HS-5 (cell line): ENCODE measurements at places on chromosomes 11 and 22.

- peak; percentile 6 for DNase-seq
These were observed at the start of gene KLHL22 for GRCh38 chr22:20494978-20495860. Gene KLHL22, minus strand, starts transcription at chr22:20495795. Its CDS starts 6,584 bp downstream, at chr22:20489211.

DNA sequence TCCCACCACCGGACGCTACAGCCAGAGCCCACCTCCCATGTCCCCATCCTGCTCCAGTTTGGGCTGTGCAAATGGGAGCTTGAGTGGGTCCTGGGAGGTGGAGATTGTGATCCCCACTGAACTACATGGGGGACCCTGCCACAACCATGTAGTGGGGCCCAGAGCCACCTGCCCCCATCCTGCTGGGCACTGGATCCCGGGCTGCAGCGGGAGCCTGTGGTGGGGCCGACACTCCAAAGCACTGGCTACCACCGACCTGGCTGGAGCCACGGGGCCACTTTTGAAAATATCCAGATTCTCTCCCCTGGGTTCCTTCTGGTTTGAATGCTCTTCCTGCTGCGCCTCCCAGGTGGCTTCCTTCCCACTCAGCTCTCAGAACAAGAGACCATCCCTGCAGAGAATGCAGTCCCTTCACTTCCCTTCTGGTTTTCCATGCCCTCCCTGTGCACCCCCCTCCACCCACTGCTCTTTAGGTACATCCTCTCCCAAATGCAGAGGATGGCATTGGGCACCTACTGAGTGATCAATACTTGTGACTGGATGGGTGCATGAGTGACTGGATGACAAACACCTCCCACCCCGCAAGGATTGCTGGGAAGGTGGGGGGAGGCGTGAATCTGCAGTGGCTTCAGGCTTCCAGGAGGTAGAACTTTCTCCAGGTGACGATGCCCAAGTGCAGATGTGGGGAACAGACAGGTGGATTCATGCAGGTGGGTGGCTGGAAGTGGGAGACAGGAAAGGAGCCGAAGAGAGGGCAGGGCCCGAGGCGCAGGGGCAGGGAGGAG is 846 bp upstream of the UNC93B1 start:
- DNase-seq = no peak

GRCh38 chr22:40733919-40734318 is 54.6 kb downstream of the MCHR1 start:
- DNase-seq = no peak

- no peak for DNase-seq
These were observed at the start of gene NOX4 for GRCh38 chr11:89490981-89491690. Gene NOX4, minus strand, starts transcription at chr11:89491375. Its CDS starts 129 bp downstream, at chr11:89491246.

- no peak for DNase-seq
These were observed 34.5 kb upstream of the SEZ6L start for GRCh38 chr22:26134654-26135330.

GRCh38 chr11:73576185-73576614 is 21.7 kb downstream of the FAM168A start:
- DNase-seq = no peak

GRCh38 chr11:70829886-70830272 is 422.5 kb downstream of the SHANK2 start:
- DNase-seq = no peak

- DNase-seq = no peak
These were observed 71.7 kb downstream of the FDX1 start for GRCh38 chr11:110501428-110501827.

- no peak for DNase-seq
These were observed 58.2 kb downstream of the ZNF280B start for GRCh38 chr22:22450343-22450839.

DNA sequence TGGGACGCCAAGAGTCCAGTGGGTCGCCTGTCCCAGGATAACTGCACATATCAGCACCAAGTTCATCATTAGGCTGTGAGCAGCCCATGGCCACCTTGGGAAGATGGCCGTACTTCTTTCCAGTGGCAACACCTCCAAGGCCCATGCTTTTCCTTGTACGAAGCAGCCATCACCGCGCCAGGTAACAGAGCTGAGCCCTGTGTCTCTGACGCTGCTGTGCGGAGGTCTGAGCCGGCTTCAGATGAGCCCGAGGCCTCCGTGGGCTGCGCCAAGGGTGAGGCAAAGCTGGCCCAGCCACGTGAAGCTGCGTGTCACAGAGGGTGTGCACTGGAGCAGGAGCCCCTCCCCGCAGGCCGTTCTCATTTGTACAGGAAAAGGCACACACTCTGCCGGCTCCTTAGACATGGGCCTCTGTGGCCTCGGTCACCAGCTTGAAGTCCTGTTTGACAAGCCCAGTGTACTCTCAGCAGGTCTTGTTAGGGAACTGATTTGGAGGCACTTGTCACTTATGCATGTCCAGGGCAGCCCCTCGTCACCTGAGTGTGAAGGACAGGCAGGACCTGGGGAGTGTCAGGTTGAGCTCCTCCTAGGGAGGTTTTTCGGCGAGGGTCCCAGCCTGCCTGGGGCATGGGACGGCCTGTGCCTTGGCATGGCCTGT is 401.5 kb downstream of the TBC1D22A start:
- no peak for DNase-seq

GRCh38 chr11:79244241-79244772 is 196.5 kb downstream of the TENM4 start:
- DNase-seq = peak; percentile 86

DNA sequence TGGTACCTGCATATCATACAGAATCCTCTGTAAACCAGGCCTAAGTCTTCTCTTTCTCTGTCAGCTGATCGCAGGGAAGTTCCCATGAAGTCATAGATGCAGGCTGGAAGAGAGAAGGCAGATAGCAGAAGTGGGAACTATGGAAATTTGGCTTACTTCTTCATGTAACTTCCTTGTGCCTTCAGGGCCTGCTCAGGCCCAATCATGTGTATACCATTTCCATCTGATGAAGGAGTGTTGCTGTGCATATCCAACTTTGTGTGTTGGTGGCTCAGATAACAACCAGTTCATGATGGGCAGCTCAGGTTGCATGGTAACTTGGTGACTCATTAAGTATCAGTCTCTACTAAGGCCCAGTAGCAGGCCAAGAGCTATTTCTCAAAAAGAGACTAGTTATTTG is 53.1 kb upstream of the CEP295 start:
- no peak for DNase-seq

- DNase-seq = no peak
These were observed 29.7 kb upstream of the SORL1-AS1 start for GRCh38 chr11:121482231-121483129.

GRCh38 chr11:21707116-21707739 is 485.7 kb upstream of the ANO5 start:
- no peak for DNase-seq

- DNase-seq = no peak
These were observed 935 bp upstream of the RCOR2 start for GRCh38 chr11:63917692-63918506.

DNA sequence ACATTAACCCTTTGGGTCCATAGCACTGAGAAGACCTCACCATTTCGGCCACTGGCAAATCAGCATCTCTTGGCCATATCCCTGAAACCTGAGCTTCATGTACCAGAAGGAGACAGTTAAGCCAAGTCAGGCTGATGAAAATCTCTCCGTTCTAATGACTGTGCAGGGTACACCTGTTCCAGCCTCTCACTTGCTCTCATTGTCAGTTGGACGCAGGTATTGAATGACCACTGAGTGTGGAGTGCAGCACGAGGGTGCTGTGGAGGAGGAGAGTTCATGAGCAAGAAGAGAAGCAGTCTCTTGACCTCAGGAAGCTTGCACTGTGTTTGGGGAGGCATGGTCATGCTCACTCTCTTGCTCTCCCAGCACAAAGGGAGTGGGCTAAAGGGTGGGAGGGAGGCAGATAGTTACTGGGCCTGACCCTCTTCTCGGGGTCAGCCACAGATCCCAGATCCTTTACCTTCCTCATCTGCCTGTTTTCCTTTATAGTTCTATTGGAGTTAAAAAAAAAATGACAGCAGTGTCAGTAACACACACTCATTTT is 65.2 kb downstream of the ZBTB16 start:
- DNase-seq = no peak

DNA sequence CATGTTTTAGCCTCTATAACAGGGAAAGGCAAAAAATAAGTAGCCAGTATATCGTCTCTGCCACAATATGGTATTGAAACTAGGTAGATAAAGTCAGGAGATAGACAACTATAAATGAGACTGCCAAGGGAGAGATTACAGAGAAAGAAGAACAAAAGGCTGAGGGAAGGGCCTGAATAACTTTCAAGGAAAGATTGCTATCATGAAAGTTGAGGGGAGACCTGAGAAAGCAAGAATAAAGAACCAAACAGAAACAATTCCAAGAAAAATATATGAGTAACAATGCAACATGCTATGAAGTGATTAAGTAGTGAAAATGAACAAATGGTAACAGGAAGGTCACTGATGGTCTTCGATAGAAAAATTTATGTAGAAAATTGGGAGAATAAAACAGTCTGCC is 690.1 kb downstream of the METTL15 start:
- no peak for DNase-seq

GRCh38 chr11:85299258-85299942 is 327.7 kb downstream of the DLG2 start:
- no peak for DNase-seq

DNA sequence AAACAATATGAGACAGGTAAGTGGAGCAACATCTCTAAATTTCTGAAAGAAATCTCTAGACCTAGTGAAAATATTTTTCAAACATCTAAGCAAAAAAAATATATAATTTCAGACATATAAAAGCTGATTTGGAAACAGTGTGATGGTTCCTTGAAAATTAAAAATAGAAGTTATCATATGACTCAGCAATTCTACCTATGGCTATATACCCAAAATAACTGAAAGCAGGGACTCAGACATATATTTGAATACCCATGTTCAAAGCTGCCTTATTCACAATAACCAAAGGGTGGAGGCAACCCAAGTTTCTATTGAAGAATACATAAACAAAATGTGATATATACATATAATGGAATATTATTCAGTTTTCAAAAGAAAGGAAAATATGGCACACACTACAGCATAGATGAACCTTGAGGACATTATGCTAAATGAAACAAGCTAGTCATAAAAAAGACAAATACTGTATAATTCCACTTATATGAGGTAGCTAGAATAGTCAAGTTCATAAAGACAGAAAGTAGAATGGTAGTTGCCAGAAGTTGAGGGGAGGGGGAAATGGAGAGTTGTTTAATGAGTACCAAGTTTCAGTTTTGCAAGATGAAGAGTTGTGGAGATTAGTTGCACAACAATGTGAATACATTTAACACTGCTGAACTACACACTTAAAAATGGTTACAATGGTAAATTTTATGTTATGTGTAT is 300.4 kb downstream of the TTC28 start:
- no peak for DNase-seq

DNA sequence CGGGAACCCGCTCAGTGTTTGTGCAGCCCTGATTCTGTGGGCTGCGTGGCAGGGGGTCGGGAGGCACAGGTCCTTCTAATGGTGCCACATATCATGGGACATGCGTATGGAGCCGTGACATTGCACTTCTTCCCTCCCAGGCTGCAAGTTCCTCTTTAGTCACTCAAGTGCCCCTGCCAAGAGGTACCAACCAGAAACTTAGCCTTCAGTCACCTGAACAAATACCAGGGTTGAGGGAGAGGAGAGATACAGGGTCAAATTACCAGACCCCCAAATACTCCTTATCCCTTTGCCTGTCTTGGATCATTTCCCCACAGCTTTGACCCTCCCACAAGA is 209.1 kb downstream of the BUD13 start:
- no peak for DNase-seq
